GF-D8 (cell line): ENCODE measurements at places on chromosomes 3 and 15.

- no peak for DNase-seq
These were observed 29.9 kb downstream of the TMEM40 start for GRCh38 chr3:12729051-12729651.

DNA sequence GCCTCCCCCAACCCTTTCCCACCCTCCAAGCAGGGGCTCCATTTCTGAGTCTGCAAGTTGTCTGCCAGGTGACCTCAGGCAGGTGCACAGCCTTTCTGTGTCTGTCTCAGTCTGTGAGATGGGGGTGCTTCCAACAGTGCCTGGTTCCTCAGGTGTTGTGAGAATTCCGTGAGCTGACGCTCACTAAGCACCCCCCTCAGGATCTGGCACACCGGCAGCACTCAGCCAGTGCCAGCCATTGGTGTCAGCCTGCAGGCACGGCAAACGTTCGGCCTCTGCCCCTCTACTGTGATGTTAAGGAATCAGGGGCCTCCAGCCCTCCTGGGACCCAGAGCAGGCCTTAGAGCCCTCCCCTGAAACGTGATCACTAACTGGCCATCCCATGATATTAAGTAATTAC, 2.4 kb downstream of the KLF15 start:
- no peak for DNase-seq

- no peak for DNase-seq
These were observed 46.0 kb downstream of the MFSD1 start for GRCh38 chr3:158847885-158848284.

GRCh38 chr15:76439542-76439941, 103.0 kb downstream of the ISL2 start:
- DNase-seq: no peak

GRCh38 chr15:39362821-39363561, 217.9 kb upstream of the THBS1 start:
- no peak for DNase-seq
